ENCODE measurements at places on chromosomes 16 and 17.

DNA sequence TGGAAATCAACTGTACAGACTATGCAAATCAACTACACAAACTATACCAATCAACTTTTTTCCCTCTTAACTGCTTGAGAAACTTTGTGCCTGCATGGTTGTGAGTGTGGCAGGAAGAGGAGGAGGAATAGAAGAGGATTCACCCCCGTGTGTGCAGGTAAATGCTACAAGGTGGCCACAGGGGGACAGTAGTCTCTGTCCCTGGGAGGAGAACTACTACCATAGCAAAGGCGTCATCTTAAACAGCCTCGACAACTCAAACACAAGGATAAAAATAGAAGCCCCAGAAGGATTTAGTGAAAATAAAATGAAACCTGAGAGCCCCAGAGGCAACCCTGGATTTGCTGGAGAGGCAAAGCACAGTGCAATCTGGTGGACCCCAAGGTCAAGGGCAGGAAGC lies 199.5 kb upstream of the DYNLRB2 start:
- no peak for DNase-seq

- DNase-seq, result no peak
These were observed 42.6 kb downstream of the CPNE2 start for GRCh38 chr16:57134982-57135381.

GRCh38 chr16:1538804-1539520 lies 5.5 kb downstream of the TMEM204 start:
- DNase-seq, result no peak

DNA sequence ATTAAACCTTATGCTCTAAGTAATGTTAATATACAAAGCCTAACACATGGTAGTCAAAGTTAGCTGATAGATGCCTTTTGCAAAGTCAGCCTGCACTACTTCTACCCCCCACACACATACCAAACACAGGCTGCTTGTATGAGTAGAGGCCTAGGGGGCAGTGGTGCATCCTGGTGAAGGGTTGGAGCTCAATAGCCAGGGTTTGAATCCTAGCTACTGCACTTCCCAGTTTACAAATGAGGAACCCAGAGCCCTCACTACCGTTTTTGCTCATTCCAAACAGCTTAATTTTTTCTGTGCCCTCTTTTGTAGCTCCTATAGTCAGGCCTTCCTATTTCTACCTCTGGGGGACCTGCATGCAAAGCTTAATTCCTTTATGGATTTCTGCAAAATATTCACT lies 18.9 kb upstream of the HYDIN start:
- no peak for DNase-seq

GRCh38 chr17:63487014-63487339 lies 10.1 kb downstream of the ACE start:
- no peak for DNase-seq

DNA sequence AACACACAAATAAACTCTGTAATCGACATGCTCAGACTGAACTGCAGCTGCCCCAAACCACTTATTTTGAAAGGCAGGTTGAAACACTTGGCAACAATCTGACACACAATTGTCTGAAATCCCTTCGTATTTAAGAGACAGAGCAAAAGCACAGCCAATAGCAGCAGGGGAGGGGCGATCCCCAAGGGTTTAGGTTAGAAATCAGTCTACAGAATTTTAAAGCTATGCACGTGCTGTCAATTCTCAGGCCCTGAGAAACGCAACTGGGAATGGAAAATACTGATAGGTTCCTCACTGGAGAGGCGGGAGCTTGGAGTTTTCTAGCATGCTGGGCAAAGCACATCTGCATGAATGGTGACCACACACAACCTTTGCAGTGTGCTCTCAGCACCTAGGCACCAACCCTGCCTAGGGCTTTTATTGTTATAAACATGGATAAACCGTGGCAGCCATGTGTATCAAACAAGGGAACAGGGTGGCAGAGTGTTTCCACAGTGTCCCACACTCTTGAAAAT lies 168.0 kb downstream of the AATF start:
- DNase-seq, result no peak

DNA sequence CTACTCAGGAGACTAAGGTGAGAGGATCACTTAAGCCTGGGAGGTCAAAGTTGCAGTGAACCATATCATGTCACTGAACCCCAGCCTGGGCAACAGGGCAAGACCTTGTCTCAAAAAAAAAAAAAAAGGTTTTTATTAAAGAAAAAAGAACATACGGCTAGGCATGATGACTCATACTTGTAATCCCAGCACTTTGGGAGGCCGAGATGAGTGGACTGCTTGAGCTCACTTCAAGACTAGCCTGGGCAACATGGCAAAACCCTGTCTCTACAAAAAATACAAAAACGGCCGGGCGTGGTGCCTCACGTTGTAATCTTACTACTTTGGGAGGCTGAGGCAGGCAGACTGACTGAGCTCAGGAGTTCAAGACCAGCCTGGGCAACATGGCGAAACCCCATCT lies 38.4 kb downstream of the RANBP10 start:
- no peak for DNase-seq

DNA sequence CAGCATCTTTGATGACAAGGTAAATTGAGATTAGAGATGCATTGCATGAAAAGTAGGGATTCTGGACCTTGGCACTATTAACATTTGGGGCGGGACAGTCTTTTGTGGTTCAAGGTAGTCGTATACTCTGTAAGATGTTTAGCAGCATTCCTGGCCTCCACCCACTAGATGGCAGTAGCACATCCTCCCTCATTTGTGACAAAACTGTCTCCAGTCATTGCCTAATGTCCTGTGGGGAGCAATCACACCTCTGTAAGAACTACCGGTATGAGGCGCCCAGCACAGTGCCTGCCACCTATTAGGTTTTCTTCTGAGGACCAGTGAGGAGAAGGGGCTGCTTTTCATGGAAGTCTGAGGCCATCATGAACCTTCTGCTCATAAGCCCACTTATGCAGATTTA lies 180.8 kb downstream of the RBFOX1 start:
- DNase-seq, result no peak

DNA sequence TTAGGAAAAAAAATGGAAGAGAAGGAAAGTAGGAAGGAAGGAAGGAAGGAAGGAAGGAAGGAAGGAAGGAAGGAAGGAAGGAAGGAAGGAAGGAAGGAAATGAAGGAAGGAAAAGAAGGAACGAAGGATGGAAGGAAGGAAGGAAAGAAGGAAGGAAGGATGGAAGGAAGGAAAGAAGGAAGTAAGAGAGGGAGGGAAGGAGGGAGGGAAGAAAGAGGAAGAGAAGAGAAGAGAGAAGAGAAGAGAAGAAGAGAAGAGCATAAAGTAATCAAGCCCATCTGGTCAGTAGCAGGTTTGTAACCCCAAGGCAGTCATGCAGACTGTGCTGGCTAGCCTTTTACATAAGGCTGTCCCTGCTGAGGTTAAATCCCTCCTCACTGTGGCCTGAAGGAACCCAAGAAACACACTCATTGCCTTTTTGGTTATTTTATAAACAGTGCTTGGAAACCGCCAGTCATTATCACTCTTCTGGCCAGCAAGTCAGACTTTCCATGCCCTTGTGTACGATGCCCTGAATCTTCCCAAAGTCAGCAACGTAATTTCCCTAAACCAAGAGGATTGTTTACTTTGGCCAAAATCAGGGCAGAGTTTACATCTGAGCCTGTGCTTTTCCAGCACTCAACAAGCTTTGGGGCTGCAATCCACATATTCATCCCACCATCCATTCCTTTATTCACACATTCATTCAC lies 409.6 kb upstream of the MAF start:
- DNase-seq, result no peak

DNA sequence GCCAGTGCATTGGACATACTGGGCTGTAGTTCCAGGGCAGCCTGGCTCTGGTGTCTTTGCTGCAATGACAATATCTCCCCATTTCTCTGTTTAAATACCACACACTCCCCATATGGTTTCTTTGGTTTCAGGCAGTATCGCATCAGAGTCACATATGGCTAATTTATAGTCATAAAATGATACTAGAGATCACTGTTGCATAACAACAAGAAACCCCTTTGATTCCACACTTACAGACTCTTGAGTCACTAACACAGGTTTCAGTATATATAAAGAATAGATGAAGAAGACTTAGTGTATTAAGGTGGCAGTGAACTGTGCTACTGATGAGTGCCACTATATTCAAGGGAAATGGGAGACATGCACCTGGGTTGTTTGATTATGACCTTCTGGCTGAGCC lies 281.6 kb downstream of the WWOX start:
- no peak for DNase-seq

DNA sequence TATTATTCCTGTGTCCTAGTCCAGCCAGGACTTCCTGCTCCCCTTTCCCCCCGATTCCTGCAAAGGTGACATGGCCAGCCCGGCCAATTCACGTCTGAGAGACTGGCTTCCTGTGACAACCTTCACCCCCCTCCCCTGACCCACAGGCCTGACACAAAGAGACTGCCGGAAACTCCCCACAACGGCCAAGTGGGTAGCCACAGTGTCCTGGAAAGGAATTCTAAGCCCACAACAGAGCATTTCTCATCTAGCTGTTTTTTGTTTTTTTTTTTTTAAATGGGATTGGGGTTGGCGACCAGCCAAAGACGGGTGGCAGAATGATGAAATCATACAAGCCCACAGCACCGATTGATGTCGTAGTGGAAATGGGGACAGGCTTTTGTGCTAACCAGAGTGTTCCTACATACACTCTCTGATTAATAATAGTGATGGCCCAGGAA lies 2.8 kb upstream of the XAF1 start:
- DNase-seq, result no peak

GRCh38 chr16:82758904-82759303 lies 132.1 kb downstream of the CDH13 start:
- DNase-seq, result no peak

DNA sequence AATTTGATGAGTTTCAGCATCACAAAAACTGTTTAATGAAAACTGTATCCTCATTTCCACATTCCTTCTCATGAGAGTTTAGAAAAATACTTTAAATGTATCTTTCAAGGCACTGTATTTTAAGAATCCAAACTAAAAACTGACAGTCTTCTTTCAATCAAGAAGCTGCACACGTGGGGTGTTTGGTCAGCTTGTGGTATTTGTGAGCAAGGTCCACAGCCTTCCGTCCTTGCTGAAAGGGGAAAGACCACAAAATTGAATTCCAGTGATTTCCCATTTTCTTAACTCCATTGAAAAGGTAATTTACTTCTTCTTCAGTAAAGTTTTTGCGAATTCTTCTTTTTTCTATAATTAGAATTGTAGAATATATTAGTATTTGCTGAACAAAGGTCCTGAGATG lies 3.4 kb upstream of the DYNC1LI2 start:
- no peak for DNase-seq

GRCh38 chr16:66728117-66728787 lies 23.2 kb downstream of the DYNC1LI2 start:
- peak; percentile 61 for DNase-seq

DNA sequence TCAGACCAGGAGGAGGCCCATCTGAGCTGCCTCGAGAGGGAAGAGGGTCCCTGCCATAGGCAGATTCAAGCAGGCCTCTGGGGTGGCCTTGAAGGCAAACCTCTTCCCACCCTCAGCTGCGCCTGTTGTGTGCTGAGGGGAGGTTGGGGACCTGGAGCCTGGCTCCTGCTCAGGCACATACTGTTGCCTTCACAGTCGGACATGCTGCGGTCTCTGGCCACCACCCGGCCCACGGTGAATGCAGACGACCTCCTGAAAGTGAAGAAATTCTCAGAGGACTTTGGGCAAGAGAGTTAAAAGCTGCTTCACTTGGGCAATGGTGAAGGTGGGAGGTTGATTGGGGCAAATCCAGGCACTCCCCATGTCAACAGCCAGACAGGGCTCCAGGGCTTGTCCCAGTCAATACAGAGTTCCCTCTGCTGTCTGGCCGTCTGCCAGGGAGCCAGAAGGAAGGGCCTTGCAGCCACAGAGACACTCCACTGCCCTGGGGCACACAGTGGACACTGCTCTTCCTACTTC lies 6.3 kb downstream of the PDF start:
- DNase-seq, result no peak

- DNase-seq, result peak; percentile 35
These were observed 15.3 kb downstream of the TBCD start for GRCh38 chr17:82767041-82767754.

DNA sequence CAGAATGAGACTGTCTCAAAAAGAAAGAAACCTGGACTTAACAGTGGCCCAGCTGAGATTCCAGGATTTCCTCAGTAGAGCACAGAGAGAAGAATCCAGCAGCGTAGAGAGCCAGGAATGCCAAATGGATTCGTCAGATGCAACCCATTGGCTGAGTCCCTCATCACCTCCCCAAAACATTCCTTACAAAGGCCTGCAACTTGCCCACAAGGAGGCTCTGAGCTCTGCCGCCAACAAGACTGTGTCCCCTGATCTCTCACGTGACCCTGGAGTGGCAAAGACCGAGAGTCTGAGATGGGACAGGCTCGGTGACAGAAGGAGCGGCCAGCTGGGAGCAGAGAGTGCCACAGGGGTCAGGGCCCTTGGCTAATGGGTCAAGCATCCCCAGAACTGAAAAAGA lies 6.9 kb upstream of the CHMP6 start:
- no peak for DNase-seq

Data from NCI-H526 (cell line).